ENCODE measurements at places on chromosomes 7 and 10. TPM values are rescaled to one million over a fixed set of nuclear protein-coding genes. Genes with fewer than 3 reads are reported as not detected.

DNA sequence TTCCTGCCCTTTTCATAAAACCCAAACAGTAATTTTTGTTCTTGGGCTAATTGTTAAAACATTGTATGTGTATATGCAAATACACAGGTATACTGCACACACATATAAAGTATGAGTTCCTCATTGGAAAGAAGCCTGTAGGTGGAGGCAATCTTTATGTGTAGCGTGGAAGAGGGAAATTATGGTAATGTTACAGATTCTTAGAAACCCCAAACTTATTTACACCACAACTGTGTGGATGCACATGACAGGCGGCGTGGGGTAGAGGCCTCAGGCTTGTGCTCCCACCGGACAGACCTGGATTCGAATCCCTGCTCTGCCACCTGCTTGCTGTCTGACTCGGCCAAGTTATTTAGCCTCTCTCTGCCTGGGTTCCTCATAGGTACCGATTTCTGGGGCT, 223.0 kb downstream of the CELF2 start:
- no peak overlapping the region for H3K4me3 ChIP-seq
- H3K36me3 ChIP-seq: no peaks in the 10 kb centered on the region
- H3K27me3 ChIP-seq: no peaks in the 10 kb centered on the region

GRCh38 chr10:71729161-71729636, 9.6 kb upstream of the C10orf105 start:
- H3K27ac ChIP-seq: no peak overlapping the region
- H3K27me3 ChIP-seq: no peaks in the 10 kb centered on the region
- no peak overlapping the region for H3K4me3 ChIP-seq
- H3K4me1 ChIP-seq: peaks cover 27% of the 10 kb centered on the region
- DNase-seq: peak; percentile 57

- H3K27me3 ChIP-seq: no peaks in the 10 kb centered on the region
- no peak for DNase-seq
- H3K4me3 ChIP-seq: no peak overlapping the region
- no peak overlapping the region for H3K27ac ChIP-seq
- H3K36me3 ChIP-seq: peaks cover 8% of the 10 kb centered on the region
- H3K4me1 ChIP-seq: peaks cover 3% of the 10 kb centered on the region
Observed at GRCh38 chr7:105098863-105099515, 85.0 kb downstream of the KMT2E start.

DNA sequence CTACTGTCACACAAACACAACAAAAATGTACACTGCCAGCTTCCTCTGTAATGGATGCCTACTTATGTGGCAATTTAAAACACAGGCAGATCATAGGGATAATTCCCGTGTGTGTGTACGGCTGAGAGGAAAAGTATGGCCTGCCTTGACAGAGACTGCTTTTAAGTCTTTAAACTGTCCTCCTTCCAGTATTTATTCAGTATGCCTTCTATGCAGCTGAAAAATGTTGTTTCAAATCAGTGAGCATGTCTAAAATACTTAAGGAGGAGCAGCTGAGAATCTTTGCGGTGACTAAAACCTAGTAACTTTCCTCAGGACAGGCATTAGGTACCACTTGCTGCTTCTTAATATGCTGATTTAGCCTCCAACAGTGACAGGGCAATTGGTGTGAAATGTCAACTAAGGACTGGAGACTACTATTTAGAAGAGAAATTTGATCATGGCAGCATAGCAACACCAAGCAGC, 126.3 kb downstream of the CACNA2D1 start:
- no peak overlapping the region for H3K4me3 ChIP-seq
- H3K27me3 ChIP-seq: no peaks in the 10 kb centered on the region
- no peaks in the 10 kb centered on the region for H3K36me3 ChIP-seq
- DNase-seq: peak; percentile 42
- no peaks in the 10 kb centered on the region for H3K4me1 ChIP-seq

GRCh38 chr10:84358743-84359142, 30.4 kb downstream of the CCSER2 start:
- H3K36me3 ChIP-seq: no peaks in the 10 kb centered on the region
- no peak overlapping the region for H3K27ac ChIP-seq
- H3K4me3 ChIP-seq: no peak overlapping the region
- H3K27me3 ChIP-seq: no peaks in the 10 kb centered on the region
- no peaks in the 10 kb centered on the region for H3K4me1 ChIP-seq

Gene SLC25A40
- total RNA-seq: 46.4 TPM

Gene TMEM236
- 0.44 TPM for total RNA-seq

DNA sequence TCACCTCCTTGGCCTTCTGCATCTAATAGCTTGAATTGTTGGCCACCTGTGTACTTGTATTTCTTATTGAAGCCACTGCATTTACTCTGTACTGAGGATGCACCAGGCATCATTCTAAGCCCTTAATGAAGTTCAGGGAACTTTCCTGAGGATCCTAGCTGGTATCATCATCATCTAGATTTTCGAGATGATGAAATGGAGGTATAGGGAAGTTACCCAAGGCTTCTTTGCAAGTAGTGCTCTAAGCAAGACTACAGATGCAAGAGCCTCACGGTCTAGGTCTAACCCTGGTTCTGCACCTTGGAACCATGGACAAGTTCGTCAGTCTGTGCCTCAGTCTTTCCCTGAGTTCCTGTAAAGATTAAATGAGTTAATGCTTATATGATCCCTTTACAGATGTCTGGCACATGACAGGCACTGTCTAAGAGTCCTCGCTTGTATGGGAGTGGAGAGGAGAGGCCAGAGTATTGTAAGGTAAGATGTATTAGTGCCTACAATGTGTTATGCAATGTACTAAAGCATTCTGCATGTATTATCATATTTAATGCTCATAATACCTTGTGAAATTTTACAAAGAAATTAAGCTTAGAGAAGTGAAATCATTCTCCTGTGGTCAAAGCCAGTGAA, 145.1 kb downstream of the KCNMA1 start:
- H3K27ac ChIP-seq: no peak overlapping the region
- H3K36me3 ChIP-seq: peaks cover 2% of the 10 kb centered on the region
- peaks cover 14% of the 10 kb centered on the region for H3K4me1 ChIP-seq
- no peak for DNase-seq
- H3K27me3 ChIP-seq: no peaks in the 10 kb centered on the region

DNA sequence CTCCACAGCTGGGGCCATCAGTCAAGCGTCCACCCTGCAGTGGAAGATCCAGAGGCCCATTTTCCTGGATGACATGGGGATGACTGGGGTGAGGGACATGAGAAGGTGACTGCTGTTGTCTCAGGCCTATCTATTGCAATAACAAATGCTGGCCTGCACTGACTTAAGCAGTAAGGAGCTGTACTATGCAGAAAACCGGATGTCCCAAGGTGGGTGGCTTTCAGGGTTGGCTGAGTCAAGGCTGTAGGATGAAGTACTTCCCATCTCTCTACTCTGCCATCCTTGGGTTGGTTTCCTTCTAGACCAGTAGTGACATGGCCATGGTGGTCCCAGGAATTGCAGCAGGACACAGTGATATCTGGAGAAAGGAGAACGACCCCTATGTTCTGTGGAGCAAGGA, 48.1 kb downstream of the NEURL1 start:
- no peaks in the 10 kb centered on the region for H3K27me3 ChIP-seq
- H3K27ac ChIP-seq: no peak overlapping the region
- peaks cover 15% of the 10 kb centered on the region for H3K4me1 ChIP-seq
- H3K36me3 ChIP-seq: no peaks in the 10 kb centered on the region
- DNase-seq: no peak

Gene C7orf57
- total RNA-seq: 1.8 TPM

Gene ASNS
- total RNA-seq: 53.6 TPM

Gene TDRD1
- 1.1 TPM for total RNA-seq

GRCh38 chr10:88390041-88390440, 193.1 kb downstream of the RNLS start:
- DNase-seq: no peak
- H3K4me3 ChIP-seq: no peak overlapping the region
- H3K27ac ChIP-seq: no peak overlapping the region
- H3K27me3 ChIP-seq: no peaks in the 10 kb centered on the region

Gene KLF14
- total RNA-seq: not detected

DNA sequence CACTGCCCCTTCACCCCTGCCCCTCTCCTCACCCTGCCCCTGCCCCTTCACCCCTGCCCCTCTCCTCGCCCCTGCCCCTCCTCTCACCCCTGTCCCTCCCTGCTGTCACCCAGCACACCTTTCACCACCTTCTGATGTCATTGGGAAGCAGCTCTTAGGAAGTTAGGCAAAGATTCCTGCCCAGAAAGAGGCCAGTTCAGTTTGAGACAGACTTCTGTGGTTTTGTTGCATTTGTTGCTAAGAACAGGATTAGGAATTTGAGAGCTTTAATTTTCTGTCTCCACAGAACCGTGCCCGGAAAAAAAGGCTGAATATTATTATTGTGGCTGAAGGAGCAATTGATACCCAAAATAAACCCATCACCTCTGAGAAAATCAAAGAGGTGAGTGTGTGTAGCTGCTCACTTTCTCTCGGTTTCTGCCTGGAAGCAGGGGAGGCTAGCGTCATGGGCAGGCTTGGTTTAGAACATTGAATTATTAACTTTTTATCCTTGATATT, 39.6 kb downstream of the PFKP start:
- H3K36me3 ChIP-seq: peaks cover 68% of the 10 kb centered on the region
- peaks cover 38% of the 10 kb centered on the region for H3K4me1 ChIP-seq
- H3K27me3 ChIP-seq: no peaks in the 10 kb centered on the region
- DNase-seq: no peak
- H3K27ac ChIP-seq: peak overlapping the region; percentile 71

GRCh38 chr7:34143402-34143801, 238.1 kb downstream of the BMPER start:
- no peaks in the 10 kb centered on the region for H3K27me3 ChIP-seq
- H3K4me3 ChIP-seq: no peak overlapping the region
- H3K36me3 ChIP-seq: no peaks in the 10 kb centered on the region
- no peak for DNase-seq
- no peaks in the 10 kb centered on the region for H3K4me1 ChIP-seq

DNA sequence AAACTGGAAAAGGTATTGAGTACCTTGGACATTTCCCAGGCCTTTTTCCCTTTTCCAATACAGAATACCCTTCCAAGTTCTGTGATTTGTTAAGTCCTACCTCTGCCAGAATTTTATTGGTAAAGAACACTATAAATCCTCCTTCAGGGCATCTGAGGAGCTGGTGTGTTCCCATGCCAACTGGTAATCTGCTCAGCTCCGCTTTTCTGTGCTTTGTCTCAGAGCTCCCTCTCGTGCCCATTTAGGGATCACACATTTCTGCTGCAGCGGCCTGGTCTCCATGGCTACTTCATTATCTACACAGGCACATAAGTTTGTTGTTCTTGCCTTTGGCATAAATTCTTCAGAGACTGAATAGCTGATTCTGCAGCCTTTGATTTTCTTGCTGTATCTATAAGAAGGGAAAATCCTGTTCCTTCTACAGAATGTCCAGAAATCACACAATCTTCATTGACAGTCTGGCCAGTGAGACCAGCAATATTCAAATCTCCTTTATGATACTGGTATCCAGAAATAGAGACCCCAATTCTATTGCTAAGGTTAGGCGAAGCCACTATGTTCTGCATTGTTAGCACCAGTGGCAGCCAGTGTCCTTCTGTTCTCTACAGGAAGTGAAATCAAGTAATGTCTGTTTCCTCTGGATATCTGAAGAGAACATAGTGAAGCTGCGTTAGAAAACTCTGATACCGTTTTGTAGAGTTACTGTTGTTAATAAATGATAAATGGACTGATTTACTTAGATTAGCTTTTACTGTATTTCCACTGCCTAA, 51.9 kb downstream of the DENND11 start:
- DNase-seq: peak; percentile 98
- peaks cover 12% of the 10 kb centered on the region for H3K4me1 ChIP-seq
- peak overlapping the region; percentile 87 for H3K27ac ChIP-seq
- no peak overlapping the region for H3K4me3 ChIP-seq
- H3K27me3 ChIP-seq: no peaks in the 10 kb centered on the region
- H3K36me3 ChIP-seq: peaks cover 6% of the 10 kb centered on the region

Gene RPP38
- 14.8 TPM for total RNA-seq

- H3K27me3 ChIP-seq: no peaks in the 10 kb centered on the region
- H3K27ac ChIP-seq: no peak overlapping the region
- no peak overlapping the region for H3K4me3 ChIP-seq
- no peaks in the 10 kb centered on the region for H3K4me1 ChIP-seq
Observed at GRCh38 chr7:37674531-37674930, 9.0 kb upstream of the GPR141 start.

Gene SPDYE8
- total RNA-seq: 0.06 TPM

Gene OPALIN
- total RNA-seq: 0.88 TPM

GRCh38 chr7:83617858-83618257, 31.1 kb downstream of the SEMA3E start:
- H3K4me3 ChIP-seq: no peak overlapping the region
- H3K27me3 ChIP-seq: no peaks in the 10 kb centered on the region
- no peak overlapping the region for H3K27ac ChIP-seq

DNA sequence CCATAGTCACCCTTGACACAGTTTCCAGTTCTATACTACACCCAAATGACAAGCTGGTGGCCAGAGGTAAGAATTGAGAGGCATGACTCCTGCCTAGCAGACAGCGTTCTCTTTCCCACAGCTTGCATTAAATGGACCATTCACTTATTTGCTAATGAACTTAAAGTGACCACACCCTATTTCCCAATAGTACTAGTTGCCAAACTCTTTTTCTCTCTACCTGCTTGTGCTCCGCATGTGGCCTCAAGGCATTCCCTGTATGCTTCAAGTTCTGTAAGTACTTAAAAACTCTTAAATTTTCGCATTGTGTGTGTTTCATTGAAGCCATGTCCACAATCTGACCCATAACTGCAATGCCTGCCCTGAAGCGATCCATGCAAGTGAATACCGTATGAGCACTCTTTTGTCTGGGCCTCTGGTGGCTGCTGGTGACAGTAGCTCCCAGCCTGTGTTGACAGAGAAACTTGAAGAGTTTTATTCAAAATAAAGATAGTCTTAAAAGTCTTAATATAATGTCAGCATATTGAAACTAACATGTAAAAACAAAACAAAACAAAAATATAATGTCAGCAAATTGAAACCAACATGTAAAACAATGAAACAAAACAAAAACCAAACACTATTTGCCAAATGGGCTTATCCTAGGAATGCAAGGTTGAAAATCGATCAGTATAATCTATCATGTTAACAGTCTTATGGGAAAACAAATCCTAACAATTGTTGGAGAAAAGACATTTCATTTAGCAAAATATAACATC, 73.6 kb downstream of the CCSER2 start:
- no peaks in the 10 kb centered on the region for H3K4me1 ChIP-seq
- no peak for DNase-seq
- H3K27ac ChIP-seq: no peak overlapping the region
- no peaks in the 10 kb centered on the region for H3K36me3 ChIP-seq
- no peaks in the 10 kb centered on the region for H3K27me3 ChIP-seq

GRCh38 chr7:101235050-101235449, 2.6 kb downstream of the CLDN15 start:
- H3K4me1 ChIP-seq: peaks cover 23% of the 10 kb centered on the region
- H3K27me3 ChIP-seq: no peaks in the 10 kb centered on the region
- no peak overlapping the region for H3K27ac ChIP-seq
- no peak for DNase-seq
- peaks cover 81% of the 10 kb centered on the region for H3K36me3 ChIP-seq

DNA sequence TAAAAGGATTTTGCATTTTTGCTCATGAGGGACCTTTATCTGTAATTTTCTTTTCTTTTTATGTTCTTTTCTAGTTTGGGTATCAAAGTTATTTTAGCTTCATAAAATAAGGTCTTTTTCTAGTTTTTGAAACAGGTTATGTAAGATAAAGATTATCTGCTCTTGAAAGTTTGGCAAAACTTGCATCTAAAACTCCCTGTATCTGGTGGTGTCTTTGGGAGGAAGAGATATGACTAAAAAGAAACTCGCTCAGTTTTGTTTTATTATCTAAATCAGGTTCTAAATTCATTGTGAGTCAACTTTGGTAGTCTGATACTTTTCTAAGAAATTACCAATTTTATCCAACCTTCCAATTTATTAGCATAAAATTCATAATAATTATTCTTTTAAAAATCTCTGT, 55.1 kb downstream of the VCL start:
- no peak overlapping the region for H3K27ac ChIP-seq
- peaks cover 4% of the 10 kb centered on the region for H3K4me1 ChIP-seq
- no peak overlapping the region for H3K4me3 ChIP-seq
- DNase-seq: no peak
- H3K27me3 ChIP-seq: no peaks in the 10 kb centered on the region

GRCh38 chr7:5349005-5349380, 66.2 kb downstream of the SLC29A4 start:
- no peaks in the 10 kb centered on the region for H3K27me3 ChIP-seq
- no peak overlapping the region for H3K4me3 ChIP-seq
- peaks cover 19% of the 10 kb centered on the region for H3K4me1 ChIP-seq
